CD14-positive monocyte (primary cell): ENCODE measurements at places on chromosomes 7 and 10. TPM values are rescaled to one million over a fixed set of nuclear protein-coding genes. Genes with fewer than 3 reads are reported as not detected.

The OR13A1 gene
- polyA plus RNA-seq = 0.08 TPM in 1 of 2 replicates, not detected in the other

The GSDME gene
- 0.74 and 1.3 TPM in 2 replicates for polyA plus RNA-seq

- no peak for DNase-seq
Observed at GRCh38 chr10:96671211-96671890, 49.0 kb downstream of the PIK3AP1 start.

- no peak for DNase-seq
Observed at GRCh38 chr10:49086889-49087288, 28.4 kb downstream of the VSTM4 start.

DNA sequence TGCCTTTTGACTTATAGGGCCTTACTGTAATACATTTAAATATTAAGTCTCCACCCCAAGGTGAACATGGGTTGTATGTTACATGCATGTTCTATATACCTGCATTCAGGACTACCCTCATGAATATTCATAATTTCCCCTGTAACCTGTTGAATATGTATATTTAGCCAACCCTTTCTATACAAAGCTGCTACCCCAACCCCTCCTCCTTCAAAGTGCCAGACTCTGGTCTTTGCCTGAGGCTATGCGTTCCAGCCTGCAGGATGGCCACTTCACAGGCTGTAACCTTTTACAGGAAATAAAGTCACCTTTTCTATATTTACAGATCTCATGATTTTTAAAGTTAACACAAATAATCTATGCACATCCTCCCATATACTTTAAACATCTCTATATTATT, 10.1 kb upstream of the UNC5B start:
- DNase-seq = no peak

- DNase-seq = no peak
Observed at GRCh38 chr7:64879086-64879730, 23.9 kb upstream of the ZNF273 start.

- no peak for DNase-seq
Observed at GRCh38 chr10:115866691-115867090, 406.3 kb downstream of the GFRA1 start.

GRCh38 chr10:104054430-104054829, 31.2 kb downstream of the COL17A1 start:
- no peak for DNase-seq

GRCh38 chr10:97220355-97220754, 34.6 kb upstream of the SLIT1 start:
- DNase-seq = no peak

- DNase-seq = no peak
Observed at GRCh38 chr7:158362001-158362400, 225.6 kb downstream of the PTPRN2 start.
